ENCODE measurements at places on chromosomes 1 and 21. TPM values are rescaled to one million over a fixed set of nuclear protein-coding genes. Genes with fewer than 3 reads are reported as not detected.

FAM163A gene
- not detected for polyA plus RNA-seq

FAM229A gene
- 4.4 TPM for polyA plus RNA-seq

SLC1A7 gene
- 0.03 TPM for polyA plus RNA-seq

BRINP3 gene
- polyA plus RNA-seq = not detected

STPG1 gene
- polyA plus RNA-seq = 4.2 TPM

DNA sequence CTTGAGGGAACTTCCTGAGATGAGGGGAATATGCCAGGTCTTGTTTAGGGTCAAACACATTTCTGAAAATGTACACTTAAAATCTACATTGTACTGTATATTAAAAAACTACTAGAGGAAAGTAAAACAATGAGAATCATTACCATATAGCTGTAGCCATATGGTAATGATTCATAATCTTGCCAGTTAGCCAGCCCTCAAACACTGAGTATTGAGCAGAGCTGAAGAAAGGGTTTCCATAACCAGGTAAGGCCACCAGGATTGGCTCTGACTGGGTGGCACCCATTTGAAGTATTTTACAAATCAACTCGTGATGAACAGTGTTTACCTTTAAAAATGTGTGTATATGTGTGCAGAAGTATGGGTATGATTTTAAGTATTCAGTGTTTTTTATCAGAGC is 226.7 kb downstream of the SLC45A1 start:
- DNase-seq = no peak

GRCh38 chr1:84152649-84153056 is 8.6 kb downstream of the PRKACB start:
- DNase-seq = no peak

GRCh38 chr1:226546926-226547325 is 1.6 kb upstream of the STUM start:
- no peak for DNase-seq

- no peak for DNase-seq
Observed at GRCh38 chr1:214902636-214903320, 179.8 kb upstream of the KCNK2 start.

DNA sequence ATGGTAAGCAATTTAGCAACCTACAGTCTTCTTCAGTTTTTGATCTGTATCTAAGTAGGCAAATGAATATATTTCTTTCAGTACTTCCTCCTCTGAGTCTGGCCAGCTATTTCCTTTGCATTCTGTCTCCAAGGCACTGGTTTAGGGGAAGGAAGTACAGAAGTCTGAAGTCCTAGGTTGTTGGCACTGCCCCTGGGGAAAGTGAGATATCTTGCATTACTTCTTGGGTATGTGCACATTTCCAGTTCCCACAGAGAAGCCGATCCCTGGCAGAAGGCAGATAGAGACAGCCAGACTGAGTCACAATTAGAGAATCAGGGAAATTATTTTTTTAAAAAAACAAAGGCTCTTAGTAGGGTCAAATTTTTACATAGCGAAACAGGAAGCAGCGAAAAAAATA is 98.8 kb downstream of the RASAL2 start:
- peak; percentile 54 for DNase-seq

DNA sequence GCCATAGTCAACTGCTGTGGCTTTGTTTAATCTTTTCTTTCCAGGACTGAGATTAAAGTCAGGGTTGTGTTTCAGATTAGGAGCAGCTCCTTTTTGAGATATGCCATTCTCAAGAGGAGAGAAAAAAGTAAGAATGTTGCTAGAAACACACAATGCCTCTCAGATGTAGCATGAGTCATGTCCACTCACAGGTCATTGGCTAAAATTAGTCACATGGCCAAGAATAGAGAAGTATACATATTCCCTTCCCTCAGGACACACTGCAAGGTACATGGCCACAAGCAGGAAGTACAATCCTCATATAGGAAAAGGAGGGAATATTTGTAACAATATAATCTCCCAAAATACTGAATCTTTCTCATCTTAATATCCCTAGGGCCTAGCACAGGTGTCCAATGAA is 141.9 kb upstream of the PTBP2 start:
- DNase-seq = no peak

GRCh38 chr1:220819467-220820026 is 32.8 kb downstream of the MTARC1 start:
- no peak for DNase-seq

- no peak for DNase-seq
Observed at GRCh38 chr1:31366796-31367195, 6.1 kb downstream of the FABP3 start.
